ENCODE measurements at places on chromosomes 6 and 20.
A peak's percentile ranks its signal among the peaks of the same experiment; 100 is the strongest.

DNA sequence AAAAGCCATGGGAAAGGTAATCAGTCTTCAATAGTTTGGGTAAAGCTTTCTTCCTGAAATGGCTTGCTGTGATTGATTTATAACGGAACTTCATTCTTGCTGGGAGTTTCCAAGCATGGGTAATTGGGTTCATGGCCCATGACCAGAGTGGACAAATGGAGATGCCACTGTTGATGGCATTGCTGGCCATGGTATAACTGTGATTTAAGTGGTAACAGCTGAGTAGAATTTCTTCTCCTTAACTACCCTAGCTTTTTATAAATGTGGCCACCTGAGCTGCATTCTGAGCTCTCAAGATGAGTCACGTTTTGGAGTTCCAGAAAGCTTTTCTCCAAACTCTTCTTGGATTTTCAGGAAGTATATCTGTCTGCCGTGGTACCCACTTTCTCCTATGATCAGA is 39.9 kb upstream of the SNRPB2 start:
- no peak for DNase-seq

DNA sequence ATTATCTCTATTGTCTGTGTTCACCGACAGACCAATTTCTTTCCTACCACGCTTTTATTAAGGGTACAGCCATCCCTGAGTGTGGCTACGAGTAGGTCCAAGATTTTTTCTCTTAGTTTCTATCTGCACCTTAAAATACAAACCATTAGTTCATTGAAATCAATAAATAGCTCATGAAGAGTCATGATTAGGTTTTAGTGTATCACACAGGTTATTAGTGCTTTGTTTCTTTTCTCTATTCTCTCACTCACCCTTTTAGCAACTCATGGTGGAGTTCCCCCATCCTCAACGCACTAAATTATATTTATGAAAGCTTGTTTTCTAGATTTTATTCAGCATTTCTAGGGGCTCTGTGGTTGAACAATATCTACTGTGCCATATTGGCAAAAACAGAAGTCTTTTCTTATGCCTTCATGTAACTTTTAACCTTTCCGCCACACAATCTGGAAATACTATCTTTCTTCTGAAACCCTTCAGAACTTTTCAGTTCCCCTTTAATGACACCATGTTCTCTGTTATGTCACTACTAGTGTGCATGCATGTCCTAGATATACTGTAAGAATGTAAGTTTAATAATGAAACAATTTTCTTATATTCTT is 128.2 kb upstream of the LAMA2 start:
- no peak for DNase-seq

GRCh38 chr6:106608080-106608668 is 21.1 kb downstream of the RTN4IP1 start:
- peak; percentile 26 for DNase-seq

DNA sequence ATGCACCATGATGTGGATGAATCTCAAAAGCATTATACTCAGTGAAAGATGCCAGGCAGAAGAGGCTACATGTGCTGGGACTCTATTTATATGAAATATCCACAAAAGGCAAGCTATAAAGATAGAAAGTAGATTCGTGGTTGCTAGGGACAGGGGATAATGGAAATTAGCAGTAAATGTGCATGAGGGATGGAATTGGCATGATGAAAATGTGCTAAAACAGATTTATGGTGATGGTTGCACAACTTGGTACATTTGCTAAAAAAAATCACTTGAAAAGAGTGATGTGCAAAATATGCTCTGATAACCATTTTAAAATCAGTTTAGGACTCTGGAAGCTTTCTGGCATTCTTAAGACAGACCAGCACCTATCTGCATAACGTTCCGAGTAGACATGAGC is 61.6 kb downstream of the ALDH8A1 start:
- DNase-seq: no peak

DNA sequence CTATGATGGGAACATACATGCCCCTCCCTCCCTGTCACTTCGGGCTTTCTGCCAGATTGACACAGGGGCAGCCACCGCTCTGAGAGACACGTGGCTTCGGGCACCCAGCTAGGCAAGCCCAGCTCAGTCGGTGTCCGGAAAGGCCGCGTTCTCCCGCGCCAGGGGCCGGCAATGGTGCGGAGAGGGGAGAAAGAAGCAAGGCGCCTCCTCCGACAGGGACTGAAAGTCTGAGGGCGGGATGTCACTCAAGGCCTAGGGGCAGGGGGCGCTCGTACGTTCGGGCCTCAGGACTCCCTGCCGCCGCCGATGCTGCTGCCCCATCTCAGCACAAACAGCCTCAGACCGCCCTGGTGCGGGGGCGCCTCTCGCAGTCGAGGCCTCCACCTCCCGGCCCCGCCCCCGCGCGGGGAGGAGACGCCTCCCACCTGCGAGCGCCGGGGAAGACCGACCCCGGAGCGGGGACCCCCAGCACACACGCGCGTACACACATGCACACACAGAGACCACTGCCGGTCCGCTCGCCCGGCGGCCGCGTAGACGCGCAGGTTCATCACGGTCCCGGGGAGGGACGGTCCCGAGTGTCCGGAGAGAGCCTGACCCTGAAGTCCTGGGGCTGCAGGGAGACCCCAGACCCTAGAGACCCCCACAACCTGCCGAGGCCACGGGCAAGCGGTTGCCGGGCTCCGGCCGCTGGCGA is 1.9 kb downstream of the GRM4 start:
- peak; percentile 78 for DNase-seq

GRCh38 chr6:148884461-148884860 is 137.6 kb downstream of the UST start:
- no peak for DNase-seq

- DNase-seq: peak; percentile 29
Measured at GRCh38 chr6:3247255-3248146, 11.2 kb upstream of the PSMG4 start.
